IPS DF 19.7 (cell line): ENCODE measurements at places on chromosomes 6 and 20.

DNA sequence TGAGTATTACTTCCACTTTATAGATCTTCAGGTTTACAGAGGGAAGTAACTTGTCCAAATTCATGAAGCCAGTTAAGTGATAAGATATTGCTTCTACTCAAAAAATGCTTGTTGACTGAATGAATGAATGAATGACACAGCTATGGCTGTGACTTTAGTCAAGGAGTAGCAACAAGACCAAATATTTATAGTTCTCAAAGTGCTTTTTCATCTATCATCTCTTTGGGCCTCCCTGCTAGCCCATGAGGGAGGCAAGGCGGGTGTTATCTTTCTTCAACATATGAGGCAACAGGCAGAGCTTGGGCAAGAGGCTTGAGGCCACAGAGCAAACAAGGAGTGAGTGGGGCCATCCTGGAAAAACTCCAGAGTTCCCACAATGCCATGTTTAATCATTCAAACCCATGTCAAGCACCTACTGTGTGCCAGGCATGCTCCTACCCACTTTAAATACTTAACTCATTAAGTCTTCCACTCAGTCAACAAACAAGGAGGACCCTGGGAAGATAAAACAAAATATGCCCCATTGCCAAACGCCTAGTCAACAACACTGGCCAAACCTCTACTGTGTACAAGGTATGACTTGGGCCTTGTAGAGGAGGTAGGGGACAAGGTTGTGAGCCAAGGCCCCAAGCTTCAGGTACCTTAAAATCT is 15.9 kb downstream of the BCL2L1 start:
- no peak for DNase-seq

DNA sequence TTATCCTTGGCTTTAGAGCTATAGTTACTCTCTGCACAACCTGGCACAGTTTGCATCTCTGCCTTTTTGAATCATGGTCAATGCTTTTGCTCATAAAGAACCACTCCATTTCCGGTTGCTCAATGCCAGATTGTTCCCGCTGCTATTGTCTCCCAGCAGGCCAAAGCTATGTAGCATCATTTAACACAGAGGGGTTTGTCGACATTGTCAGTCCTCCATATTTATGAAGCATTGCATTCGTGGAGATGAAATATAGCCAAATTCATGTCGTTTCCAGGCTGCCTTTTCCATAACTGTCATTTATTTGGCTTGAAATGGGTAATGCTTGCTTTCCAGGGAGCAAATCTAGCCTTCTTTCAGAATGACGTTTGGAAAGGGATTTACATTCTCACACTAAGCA is 598.8 kb downstream of the EPHA7 start:
- no peak for DNase-seq

GRCh38 chr6:25655723-25656122 is 3.7 kb downstream of the SCGN start:
- no peak for DNase-seq

DNA sequence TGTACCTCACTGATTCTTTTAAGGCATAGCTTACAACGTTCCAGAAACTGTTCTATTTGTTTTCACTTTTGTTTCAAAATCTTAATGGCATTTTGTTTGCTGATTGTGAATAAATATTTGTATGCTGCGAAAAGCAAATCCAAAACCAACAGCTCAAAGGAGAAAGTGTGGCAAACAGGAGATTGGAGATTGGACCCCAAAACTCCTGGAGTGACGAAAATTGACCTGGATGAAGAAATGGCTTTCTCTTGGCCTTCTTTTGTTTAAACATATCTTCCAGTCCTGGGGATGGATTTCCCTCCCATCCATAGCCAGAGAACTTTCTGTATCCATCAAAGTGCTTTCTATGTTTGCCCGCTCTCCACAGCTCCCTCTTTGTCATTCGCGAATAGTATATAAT is 2.8 kb upstream of the CTCFL start:
- no peak for DNase-seq

- no peak for DNase-seq
These were observed 57.2 kb upstream of the SOX4 start for GRCh38 chr6:21536280-21536766.

- no peak for DNase-seq
These were observed 65.9 kb downstream of the PHF20 start for GRCh38 chr20:35837577-35838195.

GRCh38 chr6:41373919-41374617 is 38.7 kb downstream of the NCR2 start:
- no peak for DNase-seq

- DNase-seq: no peak
These were observed 338 bp downstream of the UTRN start for GRCh38 chr6:144285548-144285797.
